ENCODE measurements at places on chromosomes 3 and 15.
A peak's percentile ranks its signal among the peaks of the same experiment; 100 is the strongest.

GRCh38 chr15:27219636-27220035 is 248.7 kb downstream of the GABRG3 start:
- ATAC-seq: no peak

DNA sequence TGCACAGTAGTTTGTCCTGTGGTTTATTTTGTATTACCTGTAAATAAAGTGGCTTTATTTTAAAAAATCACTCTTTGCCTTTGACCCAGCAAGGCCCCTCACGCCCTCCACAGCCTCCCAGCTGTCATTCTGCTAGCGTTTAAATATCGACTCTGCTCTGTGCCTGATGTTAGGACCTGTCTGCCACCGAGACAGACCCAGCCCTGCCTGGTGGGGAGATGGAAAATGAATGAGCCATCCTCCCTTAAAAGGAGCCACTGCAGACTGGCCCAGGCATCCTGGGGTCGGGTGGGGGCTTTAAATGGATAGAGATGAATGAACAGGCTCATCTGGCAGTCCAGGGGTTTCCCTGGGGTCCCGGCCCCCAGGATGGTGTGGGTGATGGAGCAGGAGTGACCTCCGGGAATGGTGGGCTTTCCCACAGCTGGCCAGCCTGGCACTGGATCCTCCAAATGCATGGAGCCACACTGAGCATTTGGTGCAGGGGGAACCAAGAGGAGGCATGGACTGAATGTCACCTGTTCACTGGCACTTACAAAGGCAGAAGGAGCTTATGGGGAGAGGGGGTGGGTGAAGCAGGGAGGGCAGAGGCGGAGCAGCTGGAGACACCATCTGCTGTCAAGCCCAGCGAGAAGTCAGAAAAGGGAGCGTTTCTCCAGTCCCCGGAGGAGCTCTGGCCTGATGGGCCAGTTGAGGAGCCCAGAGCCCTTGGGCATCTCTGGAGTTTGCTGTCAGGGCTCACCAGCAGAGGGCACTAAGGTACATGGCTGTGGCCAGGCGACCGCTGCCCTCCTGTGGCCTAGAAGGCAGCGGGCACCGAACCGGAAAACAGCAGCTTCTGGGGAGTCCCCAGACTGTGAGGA is 11.9 kb downstream of the GRM2 start:
- ATAC-seq: peak; percentile 79

- peak; percentile 46 for ATAC-seq
Measured at GRCh38 chr3:185363662-185364203, 797 bp downstream of the MAP3K13 start.

DNA sequence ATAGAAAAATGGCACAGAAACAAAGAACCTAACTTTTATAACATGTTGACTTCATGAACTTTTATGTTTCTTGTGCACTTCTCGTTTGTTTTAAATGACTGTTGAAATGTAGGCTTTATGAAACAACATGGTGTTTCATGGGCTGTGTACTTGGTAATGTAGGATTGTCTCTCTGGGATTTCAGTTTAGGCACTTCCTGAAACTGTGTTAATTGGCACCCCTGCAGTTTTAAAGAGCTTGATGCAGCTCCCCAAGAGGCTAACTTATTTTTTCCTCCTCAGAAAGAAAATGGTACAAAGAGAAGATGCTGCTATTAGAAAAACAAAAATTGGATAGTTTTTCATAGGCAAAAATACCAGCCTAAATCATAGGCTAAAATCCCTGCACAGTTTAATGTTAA is 239.2 kb downstream of the GRM7 start:
- ATAC-seq: no peak

GRCh38 chr3:176611703-176612102 is 585.6 kb downstream of the TBL1XR1 start:
- no peak for ATAC-seq

GRCh38 chr3:114745322-114746240 is 401.5 kb downstream of the ZBTB20 start:
- ATAC-seq: no peak

- peak; percentile 43 for ATAC-seq
Measured at GRCh38 chr15:64810497-64811326, 14.7 kb downstream of the PIF1 start.

DNA sequence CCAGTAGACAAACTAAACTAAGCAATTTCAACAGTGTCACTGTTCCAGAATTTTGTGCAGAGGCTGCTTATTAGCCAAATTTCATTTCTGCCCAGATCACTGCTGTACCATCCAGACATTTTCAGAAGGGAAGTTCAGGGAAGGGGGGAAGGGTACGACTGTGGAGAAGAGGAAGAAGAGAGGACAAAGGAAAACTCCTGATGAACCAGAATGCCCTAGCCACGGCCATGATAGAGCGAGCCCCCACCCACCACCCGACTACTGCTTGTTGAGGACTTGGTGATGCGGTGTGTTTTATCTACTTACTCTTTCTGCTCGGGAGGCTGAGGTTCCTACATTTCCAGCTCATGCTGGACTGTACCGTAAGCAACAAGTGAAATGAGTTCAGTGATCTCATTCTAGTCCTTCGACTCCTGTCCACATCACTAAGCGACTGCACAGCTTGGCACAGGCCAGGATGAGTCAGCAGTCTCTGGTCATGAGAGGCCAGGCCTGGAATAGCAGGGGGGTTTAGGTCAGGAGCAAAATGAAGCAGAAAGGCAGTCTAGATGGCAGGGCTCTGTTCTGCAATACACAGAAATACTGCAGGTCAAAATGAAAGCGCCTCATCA is 330.8 kb downstream of the TIGIT start:
- peak; percentile 92 for ATAC-seq

- ATAC-seq: no peak
Measured at GRCh38 chr3:67940210-67940952, 286.0 kb upstream of the SUCLG2 start.

GRCh38 chr3:155309581-155309980 is 16.1 kb upstream of the STRIT1 start:
- ATAC-seq: no peak

DNA sequence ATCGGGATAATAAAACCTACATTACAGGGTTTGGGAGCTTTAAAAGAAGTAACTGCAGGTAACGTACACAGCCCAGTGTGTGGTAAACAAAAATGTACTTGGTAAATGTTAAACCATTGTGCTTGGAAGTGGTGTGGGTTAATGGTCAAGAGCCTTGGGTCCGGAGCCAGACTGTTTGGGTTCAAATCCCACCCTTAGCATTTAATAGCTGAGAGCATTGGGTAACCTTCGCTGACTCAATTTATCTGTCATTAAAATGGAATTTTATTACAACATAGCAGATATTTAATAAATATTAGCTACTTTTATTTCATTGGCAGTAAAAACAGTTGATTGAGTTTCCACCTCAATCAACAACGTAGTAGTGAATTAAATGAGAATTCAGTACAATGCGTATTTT is 1.5 kb downstream of the FSTL1 start:
- no peak for ATAC-seq

GRCh38 chr15:58440158-58440910 is 8.5 kb downstream of the LIPC start:
- ATAC-seq: no peak

DNA sequence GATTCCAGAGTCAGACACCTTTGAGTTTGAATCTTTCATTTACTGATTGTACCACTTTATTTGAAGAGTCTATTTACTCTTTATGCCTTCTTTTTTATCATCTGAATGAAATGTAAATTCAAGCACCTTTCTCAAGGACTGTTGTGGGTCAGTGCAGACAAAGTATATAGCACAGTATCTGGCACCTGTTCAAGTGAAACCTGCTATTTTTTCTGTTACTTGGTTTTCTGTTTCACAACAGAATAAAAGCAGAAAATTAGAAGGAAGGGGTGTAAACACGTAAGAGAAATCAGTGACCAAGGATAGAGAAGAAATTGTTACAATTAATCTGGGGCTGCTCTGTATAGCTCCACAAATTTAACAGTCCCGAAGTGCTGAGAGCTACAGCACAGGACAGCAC is 357.4 kb downstream of the RSL24D1 start:
- ATAC-seq: no peak

- ATAC-seq: peak; percentile 82
Measured at GRCh38 chr3:28575746-28576613, 227.4 kb upstream of the AZI2 start.

DNA sequence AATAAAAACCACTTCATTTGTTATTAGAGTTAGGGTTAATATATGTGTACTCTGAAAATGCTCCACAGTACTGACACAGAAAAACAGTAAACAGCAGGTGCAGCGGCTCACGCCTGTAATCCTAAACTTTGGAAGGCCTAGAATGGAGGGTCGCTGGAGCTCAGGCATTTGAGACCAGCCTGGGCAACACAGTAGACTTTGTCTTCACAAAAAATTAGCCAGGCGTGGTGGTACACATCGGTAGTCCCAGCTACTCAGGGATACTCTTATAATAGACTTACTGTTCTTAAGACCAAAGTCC is 40.3 kb downstream of the UACA start:
- ATAC-seq: no peak

GRCh38 chr3:45981346-45982074 is 14.1 kb downstream of the FYCO1 start:
- peak; percentile 75 for ATAC-seq

DNA sequence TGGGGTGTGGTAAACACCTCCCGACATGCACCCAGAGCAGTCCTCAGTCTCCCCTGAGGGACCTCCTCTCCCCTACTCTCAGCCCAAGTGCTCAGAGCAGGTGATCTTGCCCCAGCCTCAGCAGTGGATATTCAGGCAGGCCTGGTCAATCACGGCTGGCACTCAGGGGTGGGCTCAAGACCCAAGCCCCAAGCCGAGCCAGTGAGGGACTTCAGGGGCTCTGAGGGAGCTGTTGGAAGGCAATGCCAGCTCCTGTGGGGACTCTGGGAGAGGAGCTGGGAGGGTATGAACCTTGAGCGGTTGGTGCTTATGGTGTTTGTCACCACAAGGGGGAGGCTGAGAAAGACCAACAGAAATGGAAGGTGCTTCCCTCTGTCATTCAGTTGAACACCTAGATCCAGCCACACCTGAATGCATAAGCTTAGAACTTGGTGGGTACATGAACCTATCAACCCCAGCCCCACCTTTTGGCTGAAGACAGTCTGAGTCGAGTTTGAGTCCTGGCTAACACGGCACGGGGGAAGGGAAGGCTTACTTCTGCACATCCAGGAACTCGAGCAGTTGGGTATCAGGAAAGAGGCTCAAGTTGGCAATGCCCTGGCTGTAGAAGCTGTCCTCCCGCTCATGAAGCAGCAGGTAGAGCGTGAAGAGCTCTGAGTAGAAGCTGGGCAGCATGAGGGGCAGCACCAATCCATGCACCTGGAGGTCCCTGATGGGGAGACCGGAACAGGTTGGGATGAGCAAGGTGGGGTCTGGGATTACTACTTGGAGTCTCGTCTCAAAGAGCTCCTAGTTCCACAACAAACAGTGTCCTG is 19.2 kb downstream of the ALS2CL start:
- ATAC-seq: no peak

DNA sequence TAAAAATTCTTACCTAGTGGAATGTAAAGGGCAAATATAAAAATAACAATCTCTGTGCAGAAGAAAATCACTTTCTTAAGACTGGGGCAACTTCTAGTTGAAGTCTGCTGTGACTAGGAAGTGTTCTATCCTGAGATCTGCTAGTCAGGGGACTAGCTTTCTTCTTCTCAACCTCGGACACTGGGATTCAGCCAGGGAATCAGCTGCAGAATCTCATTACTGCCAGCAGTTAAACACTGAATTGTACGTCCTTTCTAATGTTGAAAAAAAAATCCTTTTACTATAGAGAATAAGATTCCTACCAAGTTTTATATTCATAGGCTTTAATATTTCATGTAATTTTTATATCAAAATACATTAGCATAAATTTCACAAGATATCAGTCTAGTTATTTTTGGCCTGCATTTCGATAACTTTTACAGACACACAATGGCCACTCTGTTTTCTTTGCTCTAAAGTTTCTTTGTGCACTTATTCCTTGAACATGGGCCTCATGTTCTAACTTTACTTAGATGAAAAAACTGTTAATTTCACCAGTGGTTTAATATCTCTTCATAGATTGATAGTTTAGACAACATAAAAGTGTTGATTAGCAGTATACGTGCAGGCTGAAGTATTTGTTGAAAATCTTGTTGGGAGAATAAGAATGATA is 2.6 kb upstream of the NEO1 start:
- no peak for ATAC-seq

- peak; percentile 93 for ATAC-seq
Measured at GRCh38 chr3:16849229-16849628, 35.5 kb upstream of the PLCL2 start.

DNA sequence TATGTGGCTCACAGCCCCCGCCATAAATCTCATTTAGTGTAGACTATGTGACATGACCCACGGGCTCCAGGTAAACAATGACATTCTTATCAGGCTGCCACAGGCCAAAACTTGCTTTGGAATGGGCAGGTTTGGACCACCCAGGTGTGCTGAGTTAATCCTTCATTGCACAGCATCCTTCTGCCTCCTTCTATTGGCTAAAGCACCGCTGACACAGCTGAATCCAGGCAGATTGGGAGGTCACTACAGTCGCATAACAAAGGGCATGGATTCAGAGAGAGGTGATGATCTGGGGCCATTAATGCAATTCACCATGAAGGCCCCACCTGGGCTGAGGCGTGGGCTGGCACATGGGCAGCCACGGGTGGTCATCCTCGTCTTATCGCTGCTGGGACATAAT is 47.8 kb upstream of the GALNT15 start:
- no peak for ATAC-seq

DNA sequence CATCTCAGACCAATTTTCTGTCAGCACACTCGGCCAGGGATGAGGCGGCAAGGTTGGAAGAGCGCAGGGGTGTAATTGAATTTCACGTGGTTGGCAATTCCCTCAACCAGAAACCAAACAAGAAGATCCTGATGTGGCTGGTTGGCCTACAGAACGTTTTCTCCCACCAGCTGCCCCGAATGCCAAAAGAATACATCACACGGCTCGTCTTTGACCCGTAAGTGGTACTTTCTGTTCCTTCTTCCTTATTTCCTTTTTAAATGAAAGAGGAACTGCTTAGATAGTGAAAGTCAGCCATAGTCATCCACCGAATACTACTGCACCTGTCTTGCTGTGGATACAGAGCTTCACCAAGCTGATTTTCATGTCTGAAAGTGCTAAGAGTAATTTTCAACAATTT is 60.1 kb downstream of the SGO1 start:
- ATAC-seq: no peak

GRCh38 chr15:80217327-80217900 is 34.6 kb downstream of the CTXND1 start:
- no peak for ATAC-seq

DNA sequence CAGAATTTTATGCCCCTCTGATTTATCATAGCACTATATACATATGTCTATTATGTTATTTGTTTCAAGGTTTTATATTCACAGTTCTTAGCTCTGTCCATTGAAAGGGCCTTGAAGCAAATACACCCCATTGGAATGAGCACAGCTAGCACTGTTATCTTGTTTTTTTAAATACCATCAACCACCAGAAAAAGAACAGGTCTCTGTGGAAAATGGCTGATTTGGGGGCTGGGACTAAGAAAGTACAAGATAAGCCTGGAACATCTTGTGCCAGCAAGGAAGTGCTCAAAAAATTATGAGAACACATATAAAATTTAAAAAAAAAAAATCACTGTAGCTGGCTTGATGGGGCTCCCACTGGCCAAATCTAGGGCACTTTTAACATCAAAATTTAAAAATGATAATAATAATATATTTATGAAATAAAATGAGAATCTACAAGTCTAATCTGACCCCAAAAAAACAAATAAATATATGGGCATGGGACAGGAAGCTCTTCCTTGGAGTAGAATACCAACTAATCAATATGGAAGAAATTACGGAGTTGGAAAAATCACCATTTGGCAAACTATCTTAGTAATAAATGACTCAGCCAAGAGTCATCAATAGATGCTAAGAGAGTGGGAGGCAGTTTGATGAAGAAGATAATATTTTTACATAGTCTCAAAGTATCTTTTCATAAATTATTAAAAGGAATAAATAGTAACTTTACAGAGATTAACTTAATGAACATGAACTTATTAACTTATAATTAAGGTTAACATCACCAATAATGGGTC is 20.5 kb downstream of the IFT80 start:
- ATAC-seq: no peak
